ENCODE measurements at places on chromosomes 3 and 15. TPM values are rescaled to one million over a fixed set of nuclear protein-coding genes. Genes with fewer than 3 reads are reported as not detected.
A peak's percentile ranks its signal among the peaks of the same experiment; 100 is the strongest.

GRCh38 chr3:9398700-9399336, 1.4 kb downstream of the SETD5 start:
- no peak for DNase-seq

DNA sequence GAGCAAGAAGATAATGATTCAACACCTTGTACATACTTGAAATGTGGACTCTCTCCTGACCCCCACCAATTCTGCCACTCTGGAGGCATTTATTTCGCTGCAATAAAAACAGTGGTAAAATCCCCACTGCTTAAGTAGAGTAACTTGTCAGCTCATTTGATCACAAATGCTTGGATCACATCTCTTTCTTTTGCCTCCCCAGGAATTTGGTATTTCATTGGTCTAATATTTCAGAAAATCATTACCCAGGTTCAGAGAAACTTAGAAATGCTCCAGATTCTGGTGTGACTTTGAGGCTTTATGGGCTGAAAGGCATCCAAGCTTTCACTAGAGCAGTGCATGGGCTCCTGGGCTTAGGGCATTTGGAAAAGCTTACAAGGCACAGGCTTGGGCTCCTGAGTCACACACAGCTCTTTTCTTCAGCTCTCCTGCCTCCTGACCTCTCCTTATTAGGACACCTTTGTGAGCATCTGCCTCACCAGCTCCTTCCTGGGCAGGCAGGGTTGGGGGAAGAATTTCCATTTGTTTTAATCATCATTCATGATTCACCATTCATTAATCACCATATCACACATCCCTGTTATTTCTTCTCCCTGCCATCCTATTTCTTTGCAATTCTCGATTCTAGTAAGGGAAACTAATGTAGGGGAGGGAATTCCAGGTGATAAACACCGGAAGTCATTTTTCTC, 22.5 kb downstream of the CDCP1 start:
- DNase-seq = no peak

- DNase-seq = no peak
Measured at GRCh38 chr3:186612721-186613636, at the start of gene AHSG. AHSG (plus strand) TSS chr3:186613060; CDS start chr3:186613142, 82 bp downstream.

DNA sequence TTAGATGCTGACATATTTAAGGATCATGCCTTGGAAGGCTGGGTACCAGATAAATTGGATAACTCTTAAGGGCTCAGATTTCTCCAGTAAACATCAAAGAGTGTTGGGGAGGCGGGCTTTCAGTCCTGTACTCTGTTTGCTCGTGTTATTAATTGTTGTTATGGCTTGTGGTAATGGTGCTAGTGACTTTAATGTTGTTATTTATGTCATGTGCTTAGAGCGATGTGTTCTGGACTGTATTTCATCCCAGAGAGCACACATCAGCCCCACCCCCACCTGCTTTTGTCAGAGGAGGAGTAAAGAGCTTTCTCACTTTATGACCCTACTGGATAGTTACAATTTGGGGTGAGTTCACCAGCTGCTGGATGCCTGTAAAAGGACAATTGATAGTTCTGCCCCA, 386.3 kb downstream of the EPHB1 start:
- no peak for DNase-seq

GRCh38 chr3:101873619-101874018, 24.3 kb downstream of the NFKBIZ start:
- DNase-seq = no peak

GRCh38 chr15:51085764-51086163, 8.9 kb downstream of the TNFAIP8L3 start:
- DNase-seq = no peak

GRCh38 chr15:31265090-31265870, 61.4 kb upstream of the KLF13 start:
- no peak for DNase-seq

DNA sequence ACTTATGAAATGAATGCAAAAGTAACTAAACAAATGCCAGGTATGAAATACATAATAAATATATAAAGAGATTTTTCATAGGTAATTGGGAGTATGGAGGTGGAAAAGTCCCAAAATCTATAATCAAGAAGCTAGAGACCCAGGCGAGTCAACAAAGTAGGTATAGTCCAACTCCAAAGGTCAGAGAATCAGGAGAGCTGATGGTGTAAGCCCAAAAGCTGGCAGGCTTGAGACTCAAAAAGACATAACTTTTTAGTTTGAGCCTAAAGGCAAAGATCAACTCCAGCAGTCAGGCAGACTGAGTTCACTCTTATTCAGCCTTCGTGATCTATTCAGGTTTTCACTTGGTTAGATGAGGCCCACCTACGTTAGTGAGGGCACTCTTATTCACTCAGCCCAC, 157.4 kb upstream of the TMCO5A start:
- no peak for DNase-seq

- no peak for DNase-seq
Measured at GRCh38 chr3:54633444-54634121, 294.3 kb downstream of the LRTM1 start.

DNA sequence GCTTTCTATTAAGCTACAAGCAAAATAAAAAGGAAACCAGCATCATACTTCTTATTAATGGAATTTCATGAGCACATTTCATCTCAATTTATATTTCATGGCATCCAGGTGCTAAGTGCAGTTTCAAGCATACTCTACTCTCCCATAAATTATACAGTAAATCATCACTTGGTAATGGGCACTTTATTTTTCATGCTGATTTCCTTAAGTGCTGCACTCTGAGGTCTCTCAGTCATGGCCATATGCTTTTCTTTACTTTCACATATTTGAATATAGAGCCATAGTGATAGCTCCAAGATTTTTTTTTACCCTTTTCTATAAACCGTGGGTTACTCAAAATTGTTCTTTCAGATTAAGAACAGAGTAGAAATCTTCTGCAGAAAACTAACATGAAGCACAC, 1505.7 kb upstream of the CADM2 start:
- no peak for DNase-seq

DNA sequence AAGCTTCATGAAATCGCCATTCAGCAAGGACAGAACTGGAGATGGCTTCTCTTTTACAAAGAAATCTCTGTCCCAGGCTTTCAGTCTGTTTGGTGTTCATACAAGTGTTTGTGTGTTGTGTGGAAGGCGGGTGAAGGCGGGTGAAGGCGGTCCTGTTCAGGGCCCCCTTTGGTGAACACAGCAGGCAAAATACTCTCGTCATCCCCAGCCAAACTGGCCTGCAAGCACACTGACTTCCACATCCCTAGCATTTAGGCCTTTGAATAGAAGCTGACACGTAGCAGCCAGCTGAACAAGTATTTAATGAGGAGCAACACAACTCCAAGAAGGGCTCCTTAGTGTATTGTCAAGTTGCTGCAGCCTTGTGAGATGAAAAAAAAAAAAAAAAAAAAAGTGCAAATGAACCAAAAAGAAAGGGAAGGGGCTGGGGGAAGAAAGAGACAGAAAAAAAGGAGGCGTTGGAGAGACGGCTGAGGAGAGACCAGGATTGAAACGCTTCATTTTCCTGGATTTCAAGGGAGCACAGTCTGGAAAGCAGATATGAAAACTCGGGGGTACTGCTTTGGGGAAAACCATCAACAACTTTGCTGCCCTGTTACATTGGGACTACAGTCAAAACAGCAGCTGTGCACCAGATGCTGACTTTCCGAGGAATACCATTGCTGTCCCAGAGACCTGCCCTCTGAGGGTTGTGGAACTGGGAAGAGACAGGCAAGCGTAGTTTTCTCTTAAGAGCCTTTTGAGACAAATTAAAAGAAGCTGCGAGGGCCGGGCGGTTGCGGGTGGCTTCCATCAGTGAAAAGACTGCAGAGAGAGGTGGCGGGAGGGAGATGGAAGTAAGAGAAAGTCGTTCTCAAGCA, 74.6 kb downstream of the TGFBR2 start:
- no peak for DNase-seq

DNA sequence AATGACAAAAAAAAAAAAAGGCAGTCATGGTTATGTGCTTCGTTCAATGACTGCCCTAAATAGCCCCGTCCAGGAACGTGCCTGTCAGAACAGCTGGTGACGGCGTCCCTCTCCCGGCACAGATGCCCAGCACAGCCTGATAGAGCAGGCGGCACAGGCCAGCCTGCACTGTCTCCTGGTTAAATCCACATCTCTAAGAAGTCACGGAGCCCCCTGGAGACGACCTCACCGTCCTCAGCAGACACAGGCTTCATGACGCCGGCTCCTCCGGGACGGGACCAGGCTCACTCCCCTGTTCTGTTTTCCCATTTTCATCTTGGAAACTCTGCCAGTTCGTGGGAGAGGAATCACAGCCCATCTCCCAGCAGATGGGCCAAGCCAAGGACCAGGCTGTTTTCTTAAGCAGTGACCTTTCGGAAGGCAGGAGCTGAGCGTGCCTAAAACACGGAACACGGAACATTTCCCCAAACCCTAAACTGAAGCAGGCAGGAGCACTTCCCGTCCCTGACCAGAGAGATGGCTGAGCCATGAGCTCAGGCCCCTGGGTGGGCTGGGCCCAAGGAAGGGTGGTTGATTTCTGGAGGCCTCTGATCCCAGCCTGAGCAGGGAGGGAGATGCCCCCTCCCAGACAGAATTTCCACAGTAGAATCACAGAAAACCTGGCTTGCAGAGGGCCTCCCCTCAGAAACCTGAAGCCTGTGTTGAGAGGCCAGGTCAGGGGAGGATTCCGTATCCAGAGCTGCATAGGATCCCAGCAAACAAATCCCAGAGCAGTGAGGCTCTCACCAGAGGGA, 35.9 kb downstream of the ADCY5 start:
- no peak for DNase-seq

- DNase-seq = no peak
Measured at GRCh38 chr15:68676926-68677325, 98.1 kb downstream of the CORO2B start.

DNA sequence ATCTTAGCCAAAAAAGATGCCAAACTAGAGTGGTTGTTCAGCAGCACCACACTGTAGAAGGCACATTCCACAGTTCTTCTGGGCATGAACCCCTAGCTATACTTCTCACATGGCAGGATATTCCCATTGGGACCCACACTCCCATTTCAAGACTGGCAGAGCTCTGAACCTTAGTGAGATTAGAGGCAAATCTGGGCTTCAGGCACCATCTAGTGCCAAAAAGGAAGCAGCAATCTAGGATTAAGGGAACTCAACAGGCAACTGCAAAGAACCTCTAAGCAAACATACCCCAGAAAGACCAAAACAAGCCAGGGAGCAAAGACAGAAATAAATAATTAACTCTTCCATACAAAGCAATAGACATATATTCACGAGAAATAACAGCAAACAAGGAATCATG, 66.2 kb downstream of the TAFA4 start:
- DNase-seq = no peak

GRCh38 chr15:58724466-58724865, 25.0 kb downstream of the ADAM10 start:
- DNase-seq = no peak

GRCh38 chr3:132034486-132035464, at the start of gene CPNE4:
CPNE4 (minus strand) TSS chr3:132035014.
- peak; percentile 61 for DNase-seq

GRCh38 chr3:31882895-31883294, 98.2 kb downstream of the OSBPL10 start:
- DNase-seq = no peak

DNA sequence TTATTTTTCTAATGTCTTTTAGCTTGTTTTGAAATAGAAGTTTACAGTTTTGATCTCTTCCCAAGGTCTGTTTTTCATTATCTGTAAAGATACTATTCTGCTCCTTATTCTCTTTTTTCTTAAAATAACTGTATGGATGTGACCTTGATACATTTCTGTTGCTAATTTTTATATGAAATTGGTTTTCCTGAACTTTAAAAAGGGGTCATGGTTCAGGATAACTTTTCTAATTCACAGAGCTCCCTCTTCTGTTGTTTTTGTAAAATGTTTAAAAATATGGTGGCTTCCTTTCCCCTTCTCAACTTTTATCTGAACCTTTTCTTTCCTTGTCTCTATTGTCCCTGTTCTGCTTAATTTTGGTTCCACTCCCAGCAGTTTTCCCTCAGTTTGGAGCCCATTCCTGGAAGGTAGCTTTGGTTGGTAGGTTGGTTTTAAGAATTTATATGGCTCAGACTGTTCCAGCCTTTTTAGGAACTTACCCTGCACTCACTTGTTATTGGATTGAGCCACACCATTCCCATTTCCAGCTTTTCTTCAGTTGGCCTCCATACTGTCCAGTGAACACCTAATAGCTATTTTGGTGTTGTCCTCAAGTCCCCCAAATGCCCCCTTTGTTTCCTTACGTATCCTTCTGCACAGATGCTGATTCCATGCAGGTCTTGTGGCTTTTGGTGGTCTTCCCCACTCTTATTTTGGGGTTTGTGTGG, 70.3 kb downstream of the SLMAP start:
- no peak for DNase-seq

DNA sequence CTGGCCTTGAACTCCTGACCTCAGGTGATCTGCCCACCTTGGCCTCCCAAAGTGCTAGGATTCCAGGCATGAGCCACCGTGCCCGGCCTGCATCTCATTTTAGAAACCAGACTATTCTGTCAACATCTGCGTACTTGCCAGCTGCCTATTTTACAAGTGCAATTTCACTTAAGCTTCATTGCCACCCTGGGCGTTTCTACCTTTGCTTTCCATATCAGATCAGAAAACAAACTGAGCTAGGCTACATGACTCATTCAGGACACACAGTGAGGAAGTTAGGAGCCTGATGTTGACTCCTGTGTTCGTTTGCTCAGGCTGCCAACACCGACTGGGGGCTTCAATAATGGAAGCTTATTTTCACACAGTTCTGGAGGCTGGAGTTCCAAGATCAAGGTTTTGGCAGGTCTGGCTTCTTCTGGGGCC, 42.3 kb upstream of the KLHL25 start:
- DNase-seq = no peak

- DNase-seq = peak; percentile 32
Measured at GRCh38 chr3:19947549-19948225, 790 bp downstream of the RAB5A start.

GRCh38 chr3:182739619-182740018, 53.7 kb upstream of the ATP11B start:
- DNase-seq = no peak

The FGF12 gene
- not detected for total RNA-seq

The RLBP1 gene
- total RNA-seq = not detected

The TMEM108 gene
- 0.29 TPM for total RNA-seq

The PDZRN3 gene
- total RNA-seq = not detected

The GLDN gene
- 0.21 TPM for total RNA-seq

The IVD gene
- total RNA-seq = 30.1 TPM

The BCL2A1 gene
- total RNA-seq = 27.0 TPM

The STRA6 gene
- total RNA-seq = not detected

The NEK10 gene
- 1.7 TPM for total RNA-seq

The THPO gene
- not detected for total RNA-seq

The SLC6A1 gene
- total RNA-seq = not detected

The EPHA6 gene
- total RNA-seq = not detected

The PPP1R14D gene
- not detected for total RNA-seq

The MYO5A gene
- total RNA-seq = 58.4 TPM

Data from T-helper 17 cell (primary cell).